ENCODE measurements at places on chromosomes 13 and 19.

GRCh38 chr13:34046457-34046856 is 228.5 kb downstream of the RFC3 start:
- DNase-seq: no peak

DNA sequence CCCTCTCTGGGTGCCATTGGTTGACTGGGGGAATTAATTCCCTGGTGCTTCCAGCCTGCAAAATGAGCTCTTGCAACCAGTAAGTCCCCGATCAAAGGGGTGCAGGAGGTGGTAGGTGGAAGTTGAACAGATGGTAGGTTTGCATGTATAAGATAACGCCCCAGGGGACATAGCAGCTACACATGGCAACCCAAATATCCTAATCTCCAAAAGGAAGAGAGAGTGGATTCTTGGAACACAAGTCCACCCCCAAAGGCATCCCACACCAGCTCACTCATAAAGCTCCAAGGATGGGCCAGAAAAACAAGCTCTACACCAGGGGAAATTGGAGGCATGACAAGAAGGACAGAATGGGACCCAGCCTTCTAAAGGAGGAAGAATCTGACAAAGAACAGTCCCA is 4.8 kb downstream of the CD209 start:
- DNase-seq: no peak

- DNase-seq: no peak
These were observed 20.8 kb upstream of the ZNF561 start for GRCh38 chr19:9641810-9642209.

DNA sequence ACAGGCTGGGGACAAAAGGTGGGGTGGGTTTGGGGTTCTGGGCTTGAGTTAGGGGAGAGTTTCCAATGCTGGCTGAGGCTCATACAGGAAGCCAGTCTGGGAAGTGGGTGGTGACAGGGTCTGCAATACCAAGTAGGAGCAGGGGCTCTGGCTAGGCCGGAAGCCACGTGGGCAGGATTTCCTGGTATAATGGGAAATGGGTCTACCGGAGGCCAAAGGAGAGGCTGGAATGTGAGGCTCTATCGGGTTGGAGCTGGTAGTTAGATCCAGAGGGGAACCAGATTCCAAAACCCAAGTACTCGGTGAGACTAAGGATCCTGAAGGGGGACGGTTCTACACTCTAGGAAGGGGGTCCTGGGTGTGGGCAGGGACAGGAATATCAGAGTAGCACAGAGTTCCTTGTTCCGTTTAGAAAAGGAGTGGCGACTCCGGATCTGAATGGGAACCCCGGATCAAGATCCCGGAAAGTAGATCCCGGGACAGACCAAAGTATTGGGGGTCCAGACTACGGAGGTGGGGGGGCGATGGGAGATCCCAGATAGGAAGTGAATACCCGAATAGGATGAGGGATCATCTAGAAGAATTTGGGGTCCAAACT is 802 bp downstream of the CDC37 start:
- no peak for DNase-seq

GRCh38 chr13:63107179-63107943 is 1691.7 kb upstream of the PCDH20 start:
- no peak for DNase-seq

DNA sequence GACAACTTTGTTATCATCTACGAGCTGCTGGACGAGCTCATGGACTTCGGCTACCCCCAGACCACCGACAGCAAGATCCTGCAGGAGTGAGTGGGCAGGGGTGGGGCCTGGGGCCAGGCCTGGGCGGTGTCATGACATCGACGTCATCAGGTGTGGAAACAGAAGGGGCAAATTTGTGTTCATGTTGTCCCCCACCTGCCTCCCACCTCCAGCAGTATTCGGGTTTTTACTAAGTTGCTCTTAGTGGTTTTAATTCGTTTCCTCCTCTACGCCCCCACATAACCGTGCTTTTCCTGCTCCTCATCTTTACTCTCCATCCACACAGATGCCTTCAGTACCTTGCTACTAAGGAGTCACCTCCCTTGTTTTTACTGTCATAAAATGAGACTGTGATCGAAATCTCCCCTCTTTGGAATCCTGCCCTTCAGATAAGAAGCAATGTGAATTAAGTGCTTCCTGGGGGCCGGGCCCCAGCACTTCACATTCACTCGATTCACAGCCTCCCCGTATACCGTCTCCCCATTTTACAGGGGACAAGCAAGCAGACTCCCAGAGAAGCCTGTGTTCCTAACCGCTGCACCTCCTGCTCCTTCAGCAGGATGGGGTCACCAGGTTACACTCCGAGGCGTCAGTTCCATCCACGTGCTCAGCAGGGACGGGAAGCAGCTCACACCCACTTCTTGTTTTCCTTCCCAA is 10.5 kb downstream of the AP1M1 start:
- no peak for DNase-seq

DNA sequence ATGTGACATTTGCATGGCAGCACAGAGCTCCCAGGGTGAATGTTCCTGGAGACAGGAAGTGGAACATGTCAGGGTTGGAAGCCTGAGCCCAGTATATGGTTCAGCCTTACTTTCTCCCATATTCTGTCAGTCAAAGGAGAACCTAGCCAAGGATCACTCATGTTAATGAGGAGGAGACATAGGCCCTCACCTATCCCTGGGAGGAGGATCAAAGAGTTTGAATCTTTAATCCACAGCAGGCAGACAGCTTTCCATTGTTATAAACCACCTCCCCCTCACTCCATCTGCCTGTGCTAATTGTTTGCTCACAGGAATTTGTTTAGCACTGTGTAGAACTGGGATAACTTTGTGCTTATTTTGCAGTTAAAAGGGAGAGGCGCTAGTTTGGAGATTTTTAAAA is 1069.1 kb downstream of the EFNB2 start:
- no peak for DNase-seq

DNA sequence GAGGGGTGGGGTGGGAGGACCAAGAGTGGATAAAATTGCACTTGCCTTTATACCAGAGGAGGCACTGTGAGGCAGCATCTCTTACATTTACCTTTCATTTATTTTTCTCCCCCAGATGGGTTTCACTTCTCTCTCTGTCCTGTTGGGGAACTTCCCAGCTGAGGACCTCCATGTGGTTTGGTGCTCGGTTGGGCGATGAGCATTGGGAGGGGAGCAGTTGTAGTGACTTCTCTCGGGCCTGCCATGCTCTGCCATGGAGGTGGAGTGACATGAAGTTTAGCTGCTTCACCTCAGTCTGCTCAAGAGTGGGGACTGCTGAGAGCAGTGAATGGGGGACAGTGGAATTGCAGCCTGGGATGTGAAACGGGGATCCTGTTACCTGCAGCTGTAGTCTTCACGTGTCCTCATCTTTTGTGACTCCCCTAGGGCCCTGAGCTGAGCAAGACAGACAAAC is 23.1 kb upstream of the CXCL17 start:
- DNase-seq: no peak

GRCh38 chr13:47478985-47479384 is 522.1 kb downstream of the SUCLA2 start:
- no peak for DNase-seq

- DNase-seq: no peak
These were observed 34.6 kb upstream of the FARP1 start for GRCh38 chr13:98108341-98108740.

DNA sequence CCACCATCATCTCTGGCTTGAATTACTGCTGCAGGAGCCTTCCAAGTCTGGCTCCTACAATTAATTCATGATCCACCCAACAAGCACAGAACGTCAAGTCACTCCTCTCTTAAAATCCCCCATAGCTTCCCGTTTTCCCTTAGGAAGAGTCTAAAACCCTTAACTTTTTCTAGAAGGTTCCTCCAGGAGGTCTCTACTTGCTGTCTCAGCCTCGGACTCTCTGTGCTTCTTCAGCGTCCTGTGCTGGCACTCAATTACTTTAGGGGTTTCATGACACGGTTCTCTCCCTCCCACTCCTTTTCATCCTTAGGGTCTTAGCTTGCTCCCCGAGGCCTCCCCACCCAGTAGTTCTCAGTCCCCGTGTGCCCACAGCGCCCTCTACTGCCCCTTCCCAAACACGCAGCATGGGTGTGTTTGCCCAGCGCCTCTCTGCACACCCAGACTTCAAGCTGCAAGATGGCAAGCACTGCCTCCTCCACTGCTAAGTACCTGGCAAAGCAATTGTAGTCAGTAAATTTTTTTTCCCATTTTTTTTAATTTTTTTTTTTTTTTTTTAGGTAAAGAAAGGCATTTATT is 25.8 kb upstream of the MAP3K10 start:
- peak; percentile 69 for DNase-seq

GRCh38 chr13:66113882-66114526 is 1116.1 kb downstream of the PCDH9 start:
- no peak for DNase-seq

- DNase-seq: no peak
These were observed 207.7 kb upstream of the DACH1 start for GRCh38 chr13:72074663-72075062.

DNA sequence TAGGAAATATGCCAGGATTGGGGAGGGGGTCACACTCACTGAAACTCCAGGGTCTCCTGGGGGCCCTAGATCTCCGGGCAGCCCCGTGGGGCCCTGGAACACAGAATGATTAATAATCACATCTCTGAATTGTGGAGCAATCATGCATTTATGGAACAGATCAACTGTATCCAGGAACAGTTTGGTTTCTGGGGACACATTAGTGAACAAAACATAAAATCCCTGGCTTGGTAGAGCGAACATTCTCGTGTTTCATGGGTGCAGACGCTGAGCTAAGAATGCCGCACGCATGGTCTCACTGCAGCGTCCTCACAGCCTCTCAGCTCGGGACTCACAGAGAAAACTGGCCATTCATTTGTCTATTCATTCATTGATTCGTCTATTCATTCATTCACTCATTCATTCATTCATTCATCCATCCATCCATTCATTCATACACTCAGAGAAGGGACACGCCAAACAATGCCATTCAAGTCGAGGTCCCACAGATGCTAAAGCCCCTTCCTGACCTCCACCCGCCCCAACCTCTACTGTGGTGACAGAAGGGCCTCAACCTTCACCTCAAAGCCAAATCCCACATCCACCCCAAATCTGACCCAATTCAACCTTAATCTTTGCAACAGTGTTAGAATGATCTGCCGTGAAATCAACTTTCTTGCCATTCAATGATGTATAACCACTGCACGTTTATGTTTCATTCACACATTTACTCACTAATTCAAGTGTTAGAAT is 35.0 kb upstream of the OLFM2 start:
- no peak for DNase-seq

- no peak for DNase-seq
These were observed 147.3 kb downstream of the LHFPL6 start for GRCh38 chr13:39455521-39456175.

- no peak for DNase-seq
These were observed 432.3 kb downstream of the SLITRK6 start for GRCh38 chr13:85366759-85367417.

DNA sequence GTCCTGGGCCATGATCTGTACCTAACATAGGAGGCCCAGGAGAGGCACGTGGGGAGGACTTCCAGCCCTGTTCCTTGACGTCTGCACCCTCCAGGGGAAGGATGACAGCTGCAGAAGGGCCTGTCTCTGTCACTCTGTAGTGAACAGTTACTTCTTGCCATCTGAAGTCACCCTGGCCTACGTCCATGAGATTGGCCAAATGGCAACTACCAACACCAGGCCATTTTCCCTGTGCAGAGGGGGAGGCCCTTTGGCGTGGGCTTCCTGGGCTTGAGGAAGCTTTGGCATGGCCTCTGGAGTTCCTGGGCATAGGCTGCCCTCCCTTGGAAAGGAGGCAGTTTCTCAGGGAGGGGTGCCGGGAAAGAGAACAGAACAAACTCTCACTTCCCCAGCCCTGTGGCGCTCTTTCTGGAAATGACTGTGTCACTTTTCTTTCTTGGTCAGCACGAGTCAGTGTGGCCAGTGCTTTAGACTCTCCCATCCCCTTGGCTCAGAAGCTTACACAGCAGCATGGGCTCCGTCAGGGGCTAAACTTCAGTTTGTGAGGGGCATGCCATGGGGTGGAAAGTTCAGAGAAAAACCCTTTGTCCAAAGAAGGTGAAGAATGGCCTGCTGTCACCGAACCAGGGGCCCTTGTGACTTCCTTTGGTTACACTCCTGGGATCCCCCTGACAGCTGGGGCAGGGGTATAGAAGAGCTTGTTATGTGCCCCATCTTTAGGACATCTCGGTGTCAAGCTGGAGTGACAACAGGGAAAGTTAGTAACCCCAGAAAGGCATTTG is 5.3 kb downstream of the CARM1 start:
- no peak for DNase-seq

- no peak for DNase-seq
These were observed 11.8 kb upstream of the KATNAL1 start for GRCh38 chr13:30319130-30319529.

DNA sequence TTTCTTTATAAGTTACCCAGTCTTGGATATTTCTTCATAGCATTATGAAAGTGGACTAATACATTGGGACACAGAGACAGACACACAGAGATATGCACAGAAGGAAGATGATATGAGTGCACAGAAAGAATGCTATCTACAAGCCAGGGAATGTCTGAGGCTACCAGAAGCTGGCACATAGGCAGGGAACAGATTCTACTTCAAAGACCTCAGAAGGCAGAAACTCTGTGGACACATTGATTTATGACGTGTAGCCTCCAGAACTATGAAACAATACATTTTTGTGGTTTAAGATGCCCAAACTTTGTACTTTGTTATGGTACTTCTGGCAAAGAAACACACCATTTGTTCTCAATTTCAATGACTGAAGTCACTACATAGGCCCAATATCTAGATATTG is 556.7 kb downstream of the PCDH9 start:
- no peak for DNase-seq

GRCh38 chr19:10964903-10965302 is 4.1 kb downstream of the SMARCA4 start:
- no peak for DNase-seq

GRCh38 chr13:110338441-110339101 is 31.5 kb downstream of the COL4A2 start:
- no peak for DNase-seq

GRCh38 chr13:27954406-27954851 is 14.7 kb downstream of the CDX2 start:
- DNase-seq: no peak

- peak; percentile 80 for DNase-seq
These were observed 25.4 kb upstream of the GPR12 start for GRCh38 chr13:26785838-26786630.

GRCh38 chr13:95361686-95362085 is 60.4 kb upstream of the ABCC4 start:
- no peak for DNase-seq

DNA sequence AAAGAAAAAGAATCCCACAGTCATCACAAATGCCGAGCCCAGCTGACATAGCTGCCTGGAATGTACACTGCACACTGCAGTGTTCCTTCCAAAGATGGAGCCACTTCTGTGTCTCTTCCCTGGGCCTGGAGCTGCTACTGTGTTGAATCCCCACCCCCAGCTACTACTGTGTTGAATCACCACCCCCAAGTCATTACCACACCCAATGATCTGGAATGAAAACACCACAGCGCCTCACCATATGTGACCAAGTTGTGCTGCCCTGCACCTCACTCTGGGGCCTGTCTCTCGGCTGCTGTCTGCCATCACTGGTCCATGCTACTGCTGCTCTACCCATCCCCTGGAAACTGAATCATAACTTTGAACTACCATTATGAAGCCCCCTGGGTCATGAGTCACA is 861.2 kb downstream of the UQCRFS1 start:
- no peak for DNase-seq

- DNase-seq: no peak
These were observed 7.7 kb upstream of the LRG1 start for GRCh38 chr19:4547303-4548237.

- DNase-seq: no peak
These were observed 278.6 kb upstream of the EDNRB start for GRCh38 chr13:78197231-78197630.

GRCh38 chr19:37218592-37218935 is 550 bp downstream of the ZNF383 start:
- no peak for DNase-seq
